ENCODE measurements at places on chromosomes 7 and 10. TPM values are rescaled to one million over a fixed set of nuclear protein-coding genes. Genes with fewer than 3 reads are reported as not detected.
A peak's percentile ranks its signal among the peaks of the same experiment; 100 is the strongest.

The ATG9B gene
- polyA plus RNA-seq, result 0.08 TPM

GRCh38 chr7:127245002-127245401, 7.7 kb downstream of the GRM8 start:
- H3K27me3 ChIP-seq, result peaks cover 31% of the 10 kb centered on the region
- no peak overlapping the region for H3K27ac ChIP-seq
- H3K4me3 ChIP-seq, result no peak overlapping the region
- H3K36me3 ChIP-seq, result no peaks in the 10 kb centered on the region
- no peaks in the 10 kb centered on the region for H3K4me1 ChIP-seq
- no peak for DNase-seq

DNA sequence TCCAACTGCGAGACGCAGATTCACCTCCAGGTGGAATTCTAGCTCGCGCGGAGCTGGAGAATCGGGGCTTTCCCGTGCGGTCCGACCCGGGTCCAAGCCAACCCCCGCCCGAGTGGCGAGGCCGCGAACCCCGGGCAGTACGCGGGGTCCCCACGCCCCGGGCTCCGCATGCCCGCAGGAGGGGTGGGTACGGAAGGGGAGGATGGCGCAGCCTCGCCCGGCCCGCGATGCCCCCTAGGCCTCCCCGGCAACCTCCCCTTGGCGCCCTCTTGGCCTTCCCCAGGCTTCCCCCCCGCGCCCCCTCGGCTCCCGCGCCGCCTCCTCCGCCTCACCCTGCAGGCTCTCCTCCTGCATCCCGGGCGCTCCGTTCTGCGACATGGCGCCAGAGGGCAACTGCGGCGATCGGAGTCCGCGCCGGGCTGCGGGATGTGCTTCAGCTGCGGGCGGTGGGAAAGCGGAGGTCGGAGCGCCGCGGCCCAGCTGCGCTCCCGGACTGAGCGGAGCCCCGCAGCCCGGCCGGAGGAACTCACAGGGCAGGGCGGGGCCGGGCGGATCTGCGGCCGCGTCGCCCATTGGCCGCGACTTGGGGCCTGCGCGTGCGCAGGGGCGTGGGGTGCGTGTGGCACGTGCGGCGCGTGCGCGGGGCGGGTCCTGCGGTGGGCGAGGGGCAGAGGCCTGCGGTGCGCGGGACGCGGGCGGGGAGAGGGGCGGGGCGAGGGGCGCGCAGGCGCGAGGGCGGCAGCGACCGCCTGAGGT, at the start of gene BNIP3:
Gene BNIP3, minus strand, starts transcription at position 495 of the 756 bp plus-strand sequence. Its CDS starts 117 bp downstream, at position 378.
- peaks cover 31% of the 10 kb centered on the region for H3K27me3 ChIP-seq
- no peaks in the 10 kb centered on the region for H3K36me3 ChIP-seq
- H3K4me3 ChIP-seq, result peak within 1 kb of the TSS; percentile 33
- DNase-seq, result peak; percentile 88

- H3K36me3 ChIP-seq, result no peaks in the 10 kb centered on the region
- H3K4me3 ChIP-seq, result no peak overlapping the region
- no peaks in the 10 kb centered on the region for H3K27me3 ChIP-seq
- no peaks in the 10 kb centered on the region for H3K4me1 ChIP-seq
- DNase-seq, result no peak
Observed at GRCh38 chr7:158048569-158048968, 539.1 kb downstream of the PTPRN2 start.

The SPDYE8 gene
- polyA plus RNA-seq, result not detected

Data from CD14-positive monocyte (primary cell).